HuH-7 (cell line): ENCODE measurements at places on chromosomes 12 and 14.

DNA sequence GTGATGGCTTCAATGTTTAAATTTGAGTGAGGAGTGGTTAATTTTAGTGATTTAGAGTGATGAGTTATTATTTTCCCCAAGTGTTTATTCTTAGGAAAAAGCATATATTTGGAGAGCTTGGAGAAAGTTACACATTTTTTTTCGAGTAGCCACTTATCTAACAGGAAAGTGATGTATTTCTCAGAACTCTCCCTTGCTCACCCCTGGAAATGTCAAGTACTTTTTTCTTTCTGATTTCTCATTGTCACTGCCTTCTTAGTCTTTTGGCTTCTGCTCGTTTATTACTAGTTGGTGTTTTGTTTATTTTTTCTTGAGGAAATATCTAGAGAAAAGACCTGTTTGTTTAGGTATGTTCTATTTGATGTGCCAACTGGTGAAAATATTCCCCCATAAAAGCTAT, 58.8 kb downstream of the AEBP2 start:
- DNase-seq: no peak

- no peak for DNase-seq
These were observed 13.8 kb downstream of the RCOR1 start for GRCh38 chr14:102606296-102606695.

- DNase-seq: no peak
These were observed 699 bp upstream of the HOXC11 start for GRCh38 chr12:53972152-53972702.

- peak; percentile 77 for DNase-seq
These were observed 19.7 kb upstream of the LRTM2 start for GRCh38 chr12:1800401-1801302.

GRCh38 chr12:116552773-116553373, 6.3 kb upstream of the MAP1LC3B2 start:
- no peak for DNase-seq

GRCh38 chr12:94149781-94150239, 1.4 kb downstream of the PLXNC1 start:
- DNase-seq: peak; percentile 43

GRCh38 chr12:116434155-116435011, 124.8 kb upstream of the MAP1LC3B2 start:
- DNase-seq: no peak

DNA sequence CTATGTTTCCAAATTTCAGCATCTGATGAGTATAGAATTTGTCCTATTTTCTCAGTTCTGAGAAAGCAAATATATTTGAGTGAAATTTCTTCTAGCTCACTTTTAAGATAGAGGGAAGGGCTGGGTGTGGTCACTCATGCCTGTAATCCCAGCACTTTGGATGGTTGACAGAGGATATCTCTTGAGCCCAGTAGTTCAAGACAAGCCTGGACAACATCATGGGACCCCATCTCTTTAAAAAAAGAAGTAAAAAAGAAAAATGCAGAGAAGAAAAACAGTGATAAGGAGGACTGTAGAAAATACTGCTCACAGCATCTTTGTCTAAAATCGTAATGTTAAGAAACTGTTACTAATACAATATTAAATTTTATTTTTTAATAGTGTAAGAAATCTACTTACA, 2.3 kb upstream of the OR6C70 start:
- no peak for DNase-seq

GRCh38 chr14:105817971-105818711, 291.8 kb downstream of the TMEM121 start:
- no peak for DNase-seq

- no peak for DNase-seq
These were observed 182.8 kb downstream of the ASCL1 start for GRCh38 chr12:103140286-103140685.

DNA sequence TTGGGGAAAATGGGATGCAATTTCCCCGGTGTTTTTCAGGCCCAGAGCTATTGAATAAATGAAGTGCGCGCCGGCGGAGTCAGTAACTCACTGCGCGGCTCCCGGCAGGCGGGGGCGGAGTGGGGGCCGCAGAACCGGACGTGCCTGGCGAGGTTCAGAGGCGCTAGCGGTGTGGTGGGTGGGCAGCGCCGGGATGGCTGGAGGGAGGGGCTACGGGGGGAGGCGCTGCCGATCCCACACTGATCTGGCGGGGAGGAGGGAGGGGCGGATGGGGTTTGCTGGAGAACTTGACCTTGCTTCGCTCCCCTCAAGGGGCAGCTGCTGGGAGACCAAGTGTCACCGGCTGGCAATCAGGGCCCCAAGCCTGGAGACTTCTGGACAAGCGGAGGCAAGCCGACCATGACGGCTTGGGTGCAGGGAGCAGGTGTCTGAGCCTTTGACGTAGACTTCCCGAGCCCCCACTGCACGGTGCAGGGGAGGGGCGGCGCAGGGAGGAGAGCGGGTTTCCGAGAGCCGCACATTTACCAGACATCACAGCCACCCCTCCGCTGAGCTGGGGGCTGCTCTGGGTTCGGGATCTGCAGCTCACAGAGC, 174.1 kb upstream of the RTL1 start:
- no peak for DNase-seq

DNA sequence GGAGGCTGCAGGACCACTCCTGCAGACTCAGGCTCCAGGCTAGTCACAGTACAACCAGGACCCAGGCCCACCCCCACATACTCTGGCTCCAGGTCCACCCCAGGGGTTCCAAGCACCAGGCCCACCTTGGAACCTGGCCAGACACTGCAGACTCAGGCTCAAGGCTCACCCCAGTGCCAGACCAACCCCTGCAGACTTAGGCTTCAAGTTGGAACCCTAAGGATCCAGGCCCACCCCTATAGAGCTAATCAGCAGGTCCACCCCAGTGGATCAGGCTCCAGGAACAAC, 8.8 kb downstream of the WASHC3 start:
- no peak for DNase-seq

DNA sequence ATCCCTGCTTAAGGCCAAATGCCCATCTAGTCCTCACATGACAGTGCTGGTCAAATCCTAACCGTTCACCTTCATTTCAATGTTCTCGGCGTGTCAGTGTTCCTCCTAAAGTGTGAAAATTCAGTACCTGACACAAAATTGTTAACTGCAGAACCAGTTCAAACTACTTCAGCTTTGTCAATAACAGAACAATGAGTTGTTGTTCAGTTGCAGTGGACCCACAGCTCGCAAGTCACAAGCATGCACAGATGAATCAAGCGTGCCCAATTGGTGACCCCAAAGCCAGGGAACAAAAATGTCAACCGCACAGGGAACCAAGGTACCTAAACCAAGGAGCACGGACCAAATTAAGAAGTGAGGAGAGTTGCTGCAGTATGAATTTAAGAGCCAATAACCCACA, 23.2 kb downstream of the NRDE2 start:
- DNase-seq: no peak

GRCh38 chr12:65430571-65431306, 152.3 kb downstream of the MSRB3 start:
- no peak for DNase-seq

DNA sequence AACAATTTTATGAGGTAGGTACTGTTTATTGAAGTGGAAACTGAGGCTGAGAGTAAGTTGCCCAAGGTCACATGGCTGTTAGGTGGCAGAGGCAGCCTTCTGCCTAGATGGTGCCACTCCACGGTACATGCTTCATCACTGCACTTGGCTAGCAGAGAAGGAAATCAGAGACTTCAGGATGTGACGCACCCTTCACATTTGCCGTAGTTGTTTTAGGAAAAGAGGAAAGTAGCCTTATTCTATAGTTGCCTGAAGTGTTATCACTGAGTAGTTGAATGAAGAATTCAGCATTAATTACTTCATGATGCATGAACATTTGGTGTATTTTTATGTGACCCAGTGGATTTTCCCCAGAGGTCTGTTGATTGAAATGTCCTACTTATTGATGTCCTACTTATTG, 55.7 kb downstream of the ERC1 start:
- no peak for DNase-seq

- DNase-seq: no peak
These were observed 19.6 kb downstream of the NID2 start for GRCh38 chr14:52049271-52049670.

- no peak for DNase-seq
These were observed 98.8 kb downstream of the DAD1 start for GRCh38 chr14:22489957-22490950.

- DNase-seq: no peak
These were observed 55.6 kb downstream of the NT5DC3 start for GRCh38 chr12:103785243-103786031.

GRCh38 chr12:58777815-58778214, 142.5 kb downstream of the LRIG3 start:
- no peak for DNase-seq

DNA sequence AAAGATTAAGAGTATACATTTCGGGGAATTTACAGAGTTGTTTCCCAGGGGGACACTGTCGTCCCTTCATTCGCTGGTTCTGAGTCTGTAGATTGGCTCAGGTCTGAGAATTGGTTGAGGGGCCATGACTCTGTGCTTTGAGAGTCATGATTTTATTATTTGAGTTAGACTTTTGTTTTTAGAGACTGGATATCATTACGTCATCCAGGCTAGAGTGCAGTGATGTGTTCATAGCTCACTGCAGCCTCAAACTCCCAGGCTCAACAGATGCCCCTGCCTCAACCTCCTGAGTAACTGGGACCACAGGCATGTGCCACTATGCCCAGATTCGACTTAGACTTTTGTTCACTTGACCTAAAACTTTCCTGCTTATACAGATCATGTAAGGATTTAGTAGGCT, 112.3 kb upstream of the C14orf180 start:
- DNase-seq: no peak

- no peak for DNase-seq
These were observed 58.8 kb upstream of the FLRT2 start for GRCh38 chr14:85471156-85471555.

GRCh38 chr14:55803873-55804553, 224.0 kb downstream of the KTN1 start:
- DNase-seq: no peak

DNA sequence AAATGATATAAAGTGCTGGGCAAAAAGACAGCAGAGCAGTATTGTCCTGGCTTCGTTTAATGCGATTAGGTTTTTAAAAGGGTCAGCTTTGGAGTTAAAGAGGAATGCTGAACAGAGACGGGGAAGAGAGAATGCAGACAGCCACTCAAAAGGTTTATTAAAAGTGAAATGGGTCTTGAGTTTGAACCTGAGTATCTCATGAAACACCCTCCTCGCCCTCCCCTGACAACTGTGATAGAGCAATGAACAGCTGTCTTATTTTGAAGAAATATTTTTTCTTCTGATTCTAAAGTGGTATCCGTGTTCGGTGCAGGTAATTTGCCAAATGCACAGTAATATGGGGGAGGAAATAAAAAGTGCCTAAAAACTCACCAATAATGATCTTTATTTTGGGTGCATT, 73.6 kb downstream of the RBM19 start:
- no peak for DNase-seq

DNA sequence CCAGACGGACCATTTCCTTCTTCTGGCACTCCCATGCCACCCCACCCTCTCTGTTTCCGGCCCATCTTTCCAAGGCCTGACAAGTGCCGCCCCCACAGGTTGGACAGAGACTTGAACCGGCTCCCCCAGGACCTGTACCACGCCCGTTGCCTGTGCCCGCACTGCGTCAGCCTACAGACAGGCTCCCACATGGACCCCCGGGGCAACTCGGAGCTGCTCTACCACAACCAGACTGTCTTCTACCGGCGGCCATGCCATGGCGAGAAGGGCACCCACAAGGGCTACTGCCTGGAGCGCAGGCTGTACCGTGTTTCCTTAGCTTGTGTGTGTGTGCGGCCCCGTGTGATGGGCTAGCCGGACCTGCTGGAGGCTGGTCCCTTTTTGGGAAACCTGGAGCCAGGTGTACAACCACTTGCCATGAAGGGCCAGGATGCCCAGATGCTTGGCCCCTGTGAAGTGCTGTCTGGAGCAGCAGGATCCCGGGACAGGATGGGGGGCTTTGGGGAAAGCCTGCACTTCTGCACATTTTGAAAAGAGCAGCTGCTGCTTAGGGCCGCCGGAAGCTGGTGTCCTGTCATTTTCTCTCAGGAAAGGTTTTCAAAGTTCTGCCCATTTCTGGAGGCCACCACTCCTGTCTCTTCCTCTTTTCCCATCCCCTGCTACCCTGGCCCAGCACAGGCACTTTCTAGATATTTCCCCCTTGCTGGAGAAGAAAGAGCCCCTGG, 1.2 kb upstream of the CMTM5 start:
- DNase-seq: no peak

GRCh38 chr12:133233006-133233405, 2.7 kb downstream of the ANHX start:
- no peak for DNase-seq

- DNase-seq: no peak
These were observed 224.1 kb downstream of the BCAT1 start for GRCh38 chr12:24724814-24725213.

- no peak for DNase-seq
These were observed 190.7 kb upstream of the BMP4 start for GRCh38 chr14:54147282-54147681.

DNA sequence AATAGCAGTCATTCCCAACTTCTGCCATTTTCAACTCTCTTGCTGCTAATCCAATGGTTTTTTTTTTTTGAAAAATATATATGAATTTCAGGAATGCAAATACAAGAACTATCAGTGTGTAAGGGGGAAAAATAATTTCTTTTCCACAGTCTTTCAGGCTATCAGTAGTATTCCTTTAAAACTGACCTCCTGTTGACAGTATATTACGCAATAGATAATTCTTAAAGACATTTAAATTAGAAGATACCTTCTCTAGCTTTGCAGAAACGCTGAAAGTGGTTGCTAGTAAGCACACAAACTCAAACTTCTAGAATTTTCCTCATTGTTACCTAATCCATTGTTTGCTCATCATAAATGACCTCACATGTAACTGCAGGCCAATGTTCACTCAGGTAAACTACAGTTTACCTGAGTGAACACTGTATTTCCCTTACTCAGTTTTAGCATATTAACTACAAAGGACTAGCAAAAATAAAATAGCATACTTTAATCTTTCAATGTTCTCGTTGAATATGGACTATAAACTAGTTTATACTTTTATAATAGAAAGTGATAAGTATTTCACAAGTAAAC, at the start of gene C12orf50:
Gene C12orf50, minus strand, starts transcription at position 309 of the 573 bp plus-strand sequence. CDS start 2,439 bp downstream, outside the sequence.
- DNase-seq: no peak
